GDM1 (cell line): ENCODE measurements at places on chromosomes 6 and 20.

DNA sequence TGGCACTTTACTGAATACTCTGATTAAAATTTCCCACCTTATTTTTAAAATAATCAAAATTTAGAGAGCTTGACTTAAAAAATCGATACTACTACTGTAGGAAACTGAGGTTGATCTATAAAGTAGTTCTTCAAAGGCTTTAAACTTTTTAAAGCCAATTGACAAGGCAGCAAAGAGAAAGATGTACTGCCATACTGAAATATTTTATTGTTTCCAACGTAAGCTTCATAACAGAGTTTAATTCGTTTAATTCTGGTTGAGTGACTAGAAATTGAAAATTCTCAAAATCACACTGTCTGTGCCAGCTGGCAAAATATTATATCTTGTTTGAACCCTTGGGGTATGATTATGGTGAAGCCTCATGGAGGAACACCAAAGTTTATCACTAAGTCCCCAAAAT, 207.6 kb downstream of the UNC5CL start:
- DNase-seq, result no peak

GRCh38 chr6:80543598-80544222, 437.2 kb downstream of the BCKDHB start:
- DNase-seq, result no peak

- no peak for DNase-seq
Observed at GRCh38 chr6:21668795-21669194, 75.2 kb downstream of the SOX4 start.

DNA sequence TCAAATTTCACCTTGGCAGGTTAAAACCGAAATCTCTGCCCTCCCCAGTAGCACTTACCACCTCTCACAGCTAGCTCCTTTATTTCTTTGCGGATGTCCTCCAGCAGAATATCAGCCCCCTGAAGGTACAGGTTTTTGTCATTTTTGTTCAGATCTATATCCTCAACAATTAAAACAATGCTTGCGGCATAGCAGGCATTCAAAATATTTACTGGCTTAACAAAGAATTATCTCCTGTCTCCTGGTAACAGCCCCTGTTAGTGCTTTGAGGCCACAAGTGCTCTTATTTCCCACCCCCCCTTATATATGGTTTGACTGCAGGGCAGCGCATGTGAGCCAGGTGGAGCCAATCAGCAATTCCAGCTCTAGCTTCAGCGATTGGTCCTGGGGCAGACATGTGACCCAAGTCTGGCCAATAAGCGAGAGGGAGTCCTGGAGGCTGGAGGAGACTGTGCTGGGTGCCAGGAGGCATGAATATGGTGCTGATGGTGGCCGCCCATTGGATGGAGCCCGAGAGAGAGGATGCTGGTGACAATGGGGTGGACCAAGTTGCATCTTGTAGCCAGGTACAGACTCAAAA, 21.0 kb downstream of the SULF2 start:
- no peak for DNase-seq

DNA sequence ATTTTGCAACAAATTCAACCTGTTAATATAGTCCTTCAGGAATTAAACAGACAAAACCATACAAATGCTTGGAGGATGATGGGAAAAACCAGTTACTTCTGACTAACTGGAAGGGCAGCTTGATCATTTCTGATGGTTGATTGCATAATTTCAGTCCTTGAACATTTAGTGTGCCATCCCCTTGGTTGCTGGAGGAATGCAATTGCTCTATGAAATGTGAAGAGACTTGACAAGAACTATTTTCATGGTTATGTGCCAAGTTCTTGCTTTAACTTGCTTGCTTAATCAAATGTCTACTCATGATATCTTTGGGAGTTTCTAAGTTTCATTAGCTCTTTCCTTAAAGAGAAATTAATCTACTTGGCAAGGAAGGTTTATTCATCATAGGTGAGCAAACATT, 45.2 kb downstream of the ANKEF1 start:
- no peak for DNase-seq

GRCh38 chr20:49508435-49509199, 26.1 kb upstream of the KCNB1 start:
- peak; percentile 6 for DNase-seq

- no peak for DNase-seq
Observed at GRCh38 chr20:61812845-61813485, 252.7 kb downstream of the TAF4 start.

DNA sequence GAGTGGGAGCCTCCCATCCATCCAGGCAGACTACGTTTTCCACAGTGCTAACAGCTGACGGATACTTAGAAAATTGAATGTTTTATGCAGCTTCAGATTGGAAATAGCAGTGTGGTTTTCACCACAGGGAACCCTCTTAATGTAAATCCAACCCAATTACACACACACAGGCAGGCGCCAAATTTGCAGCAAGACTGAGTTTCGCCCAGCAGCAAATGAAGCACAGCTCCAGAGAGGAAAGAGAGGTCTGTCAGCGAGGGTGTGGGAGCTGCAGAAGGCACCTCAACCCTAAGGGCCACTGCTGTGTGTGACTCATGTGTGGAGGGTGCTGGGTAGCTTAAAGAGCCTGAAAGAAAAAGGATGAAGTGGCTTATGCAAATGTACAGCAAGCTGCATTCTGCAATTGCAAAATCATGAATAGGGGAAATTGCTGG, 365.7 kb downstream of the MAFB start:
- DNase-seq, result no peak

- no peak for DNase-seq
Observed at GRCh38 chr20:46121184-46121930, 3.2 kb downstream of the CD40 start.

GRCh38 chr6:168704678-168705077, 263.7 kb downstream of the SMOC2 start:
- no peak for DNase-seq

- no peak for DNase-seq
Observed at GRCh38 chr6:36505744-36506534, 41.3 kb downstream of the STK38 start.

DNA sequence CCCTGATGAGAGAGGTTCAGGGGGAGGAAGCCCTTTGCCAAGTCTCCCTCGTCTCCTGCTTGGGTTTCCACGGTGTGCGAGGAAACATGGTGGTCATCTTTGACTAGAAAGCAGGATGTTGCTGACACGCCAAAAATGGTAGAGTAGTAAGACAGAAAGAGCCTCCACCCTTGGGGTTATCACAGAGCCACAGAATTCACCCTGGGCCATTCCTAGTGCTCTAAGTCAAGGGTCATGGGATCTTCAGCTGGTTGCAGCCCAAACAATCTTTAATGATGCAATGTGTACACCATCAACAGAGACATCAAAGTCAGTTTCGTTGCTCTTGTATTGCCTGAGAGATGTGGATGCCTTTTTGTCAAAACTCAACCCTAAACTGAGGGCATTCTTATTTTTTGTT, 201.9 kb downstream of the LY86 start:
- DNase-seq, result no peak

GRCh38 chr6:38095054-38095453, 275.5 kb downstream of the ZFAND3 start:
- DNase-seq, result no peak

- DNase-seq, result no peak
Observed at GRCh38 chr20:17759449-17759848, 59.7 kb downstream of the BANF2 start.

DNA sequence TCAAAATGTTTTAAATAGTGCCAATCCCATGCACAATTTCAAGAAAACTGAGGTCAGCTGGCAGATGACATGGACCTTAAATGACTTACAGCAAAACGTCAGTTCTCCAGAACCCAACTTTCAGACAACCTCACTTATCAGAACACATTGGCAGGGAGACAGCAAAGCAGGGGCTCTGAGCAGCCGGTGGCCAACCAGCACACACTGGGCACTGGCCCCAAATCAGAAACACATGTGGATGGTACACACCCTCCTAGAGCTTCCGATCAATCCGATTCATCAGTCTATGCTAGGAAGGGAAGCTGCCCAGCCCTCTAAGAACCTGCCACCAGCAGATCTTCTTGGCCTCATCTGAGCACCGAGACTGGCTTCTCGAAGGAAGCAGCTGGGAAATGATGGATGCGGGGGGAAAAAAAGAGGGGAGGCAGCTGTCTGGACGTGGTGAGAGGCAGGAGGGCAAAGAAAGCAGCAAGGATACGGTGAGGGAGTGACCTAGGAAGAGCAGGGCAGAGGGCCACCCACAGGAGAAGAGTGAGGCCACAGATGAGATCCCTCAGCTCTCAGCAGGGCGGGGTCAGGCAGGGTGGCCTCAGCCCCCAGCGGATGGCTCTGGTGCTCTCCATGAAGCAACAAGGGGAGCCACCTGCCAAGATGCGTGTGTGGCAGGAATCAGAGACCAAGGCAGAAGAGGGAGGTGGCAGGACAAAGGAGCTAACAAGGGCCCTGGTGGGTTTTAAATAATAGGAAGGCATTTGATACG, 32.9 kb downstream of the TAF4 start:
- DNase-seq, result no peak

DNA sequence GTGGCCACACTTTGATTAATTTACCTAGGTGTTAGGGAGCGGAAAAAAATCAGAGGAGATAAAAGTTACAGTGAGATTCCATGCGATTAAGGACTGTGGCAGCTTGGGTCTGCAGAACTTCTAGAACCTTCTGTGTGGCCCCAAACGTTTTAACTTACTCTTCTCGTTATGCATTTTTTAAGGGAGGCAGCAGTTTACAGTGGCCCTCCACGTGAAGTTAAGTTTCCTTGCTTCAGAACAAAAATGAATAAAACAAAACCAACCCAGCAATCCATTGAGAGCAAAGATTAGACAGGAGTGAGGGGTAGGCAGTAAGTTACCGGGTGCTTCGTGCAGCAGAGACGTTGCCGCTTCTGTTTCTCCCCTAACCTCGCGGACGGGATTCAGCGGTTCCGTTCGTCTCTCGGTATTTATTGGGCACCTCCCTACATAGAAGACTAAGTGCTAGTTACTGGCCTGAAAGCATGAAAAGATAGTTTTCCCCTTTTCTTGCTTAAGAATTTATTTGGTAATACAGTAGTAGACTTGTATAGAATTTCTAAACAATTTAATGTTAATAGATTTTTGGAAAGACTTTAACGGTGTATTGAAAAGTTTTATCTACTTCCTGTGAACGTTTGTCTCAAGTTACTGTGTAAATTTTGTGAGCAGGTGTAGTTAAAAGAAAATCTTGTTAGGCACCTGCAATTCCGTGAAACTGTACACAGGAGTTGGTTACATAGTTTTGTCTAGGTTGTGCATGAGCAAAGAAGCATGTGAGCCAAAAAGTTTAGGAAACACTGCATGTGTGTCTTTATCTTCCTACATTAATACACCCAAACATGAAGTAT, 1.1 kb downstream of the BAG2 start:
- DNase-seq, result no peak

DNA sequence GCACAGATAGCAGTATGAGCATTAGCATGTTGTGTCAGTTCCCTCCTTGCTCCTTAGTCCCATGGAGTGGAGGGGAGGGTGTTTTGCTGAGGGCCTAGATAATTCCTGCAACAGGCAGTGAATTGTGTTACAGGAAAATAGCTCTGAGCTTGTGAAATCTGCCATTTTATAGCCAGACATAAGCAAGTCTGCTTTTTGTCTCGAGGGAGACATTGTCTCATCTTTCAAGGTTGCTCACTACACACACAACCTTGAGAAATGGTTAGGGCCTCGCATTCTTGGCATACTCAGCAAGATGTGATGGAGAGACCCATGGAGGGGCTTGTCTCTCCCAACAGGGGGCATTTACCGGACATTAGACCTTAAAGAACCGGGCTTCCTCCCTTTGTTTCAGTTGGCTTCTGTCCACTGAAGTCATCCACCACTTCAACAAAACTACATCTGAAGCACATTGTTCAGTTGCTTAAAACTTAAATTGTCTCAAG, 108.0 kb upstream of the FOXO3 start:
- DNase-seq, result no peak

- no peak for DNase-seq
Observed at GRCh38 chr20:48339986-48340882, 487.6 kb downstream of the PREX1 start.

GRCh38 chr6:159461266-159461665, 231.8 kb downstream of the SOD2 start:
- no peak for DNase-seq

GRCh38 chr6:144673807-144674206, 388.7 kb downstream of the UTRN start:
- DNase-seq, result no peak

DNA sequence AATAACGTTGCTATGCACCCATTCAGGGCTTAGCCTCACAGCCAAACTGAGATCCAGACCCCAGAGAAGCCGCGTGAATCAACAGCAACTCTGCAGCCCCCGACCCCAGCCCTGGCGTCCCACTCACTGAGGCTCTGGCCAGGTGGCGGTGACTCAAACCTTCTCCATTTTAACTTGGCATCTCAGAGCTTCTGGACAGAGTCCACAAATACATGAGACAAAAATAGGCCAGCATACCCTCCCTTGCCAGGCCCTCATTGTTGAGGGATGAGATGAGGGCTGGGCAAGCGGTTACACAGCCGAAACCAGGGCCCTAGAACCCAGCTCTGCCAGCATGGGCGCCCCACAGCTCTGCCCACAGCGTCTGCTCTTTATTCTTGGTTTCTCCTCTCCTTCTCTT, 118.4 kb downstream of the MYLK4 start:
- no peak for DNase-seq

GRCh38 chr6:74181471-74181870, 485.5 kb downstream of the CD109 start:
- DNase-seq, result no peak

- DNase-seq, result no peak
Observed at GRCh38 chr6:147821295-147821897, 312.9 kb downstream of the SAMD5 start.

- DNase-seq, result no peak
Observed at GRCh38 chr6:133062077-133062476, 179.1 kb upstream of the EYA4 start.
